ENCODE measurements at places on chromosomes 6 and 20.
A peak's percentile ranks its signal among the peaks of the same experiment; 100 is the strongest.

GRCh38 chr6:36610041-36610955, 16.1 kb downstream of the SRSF3 start:
- DNase-seq, result peak; percentile 48

DNA sequence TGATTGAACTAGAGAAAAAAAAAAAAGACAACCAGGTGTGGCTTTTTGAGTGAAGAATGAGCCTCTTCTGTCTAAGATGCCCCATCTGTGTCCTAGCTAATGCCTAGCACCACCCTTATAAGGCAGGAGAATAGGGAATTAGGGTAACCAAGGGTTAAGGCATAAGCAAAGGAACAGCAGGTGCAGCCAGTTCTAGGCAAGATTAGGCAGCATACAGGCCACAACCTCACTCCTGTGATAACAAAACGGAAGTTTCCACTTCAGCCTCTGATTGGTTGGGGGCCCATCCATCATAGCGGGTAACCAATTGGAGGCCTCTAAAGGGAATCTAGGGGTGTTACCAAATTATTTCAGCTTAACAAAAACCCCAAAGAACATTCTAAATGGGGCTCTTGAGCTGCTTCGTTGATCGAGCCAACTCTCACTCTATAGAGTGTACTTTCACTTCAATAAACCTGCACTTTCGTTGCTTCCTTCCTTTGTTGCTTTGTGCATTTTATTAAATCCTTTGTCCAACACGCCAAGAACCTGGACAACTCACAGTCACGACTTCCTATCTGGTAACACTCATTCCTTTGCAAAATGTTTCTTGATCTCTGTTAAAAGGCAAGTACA, 61.9 kb upstream of the TAGAP start:
- DNase-seq, result peak; percentile 89

- no peak for DNase-seq
Observed at GRCh38 chr6:133610227-133610840, 278.6 kb upstream of the TCF21 start.

- no peak for DNase-seq
Observed at GRCh38 chr20:47789764-47790579, 4.7 kb upstream of the SULF2 start.

DNA sequence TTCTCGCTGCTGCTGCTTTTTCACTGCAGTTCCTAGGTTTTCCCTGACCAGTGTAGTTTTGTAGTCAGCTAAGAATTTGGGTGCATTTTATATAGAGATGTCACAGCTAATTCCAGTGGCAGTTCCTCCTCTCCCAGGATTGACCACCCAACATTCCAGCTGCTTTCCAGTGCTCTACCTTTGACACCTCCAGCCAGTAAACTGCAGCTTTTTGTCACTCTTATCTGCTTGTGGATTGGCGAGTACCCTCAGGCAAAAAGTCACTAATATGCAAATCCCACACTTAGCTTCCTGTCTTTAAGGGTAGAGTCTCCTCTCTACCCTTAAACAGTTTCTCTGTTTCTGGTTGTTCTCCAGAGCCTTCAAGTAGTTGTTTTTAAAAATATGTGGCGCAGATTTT, 146.9 kb upstream of the KCNG1 start:
- no peak for DNase-seq

DNA sequence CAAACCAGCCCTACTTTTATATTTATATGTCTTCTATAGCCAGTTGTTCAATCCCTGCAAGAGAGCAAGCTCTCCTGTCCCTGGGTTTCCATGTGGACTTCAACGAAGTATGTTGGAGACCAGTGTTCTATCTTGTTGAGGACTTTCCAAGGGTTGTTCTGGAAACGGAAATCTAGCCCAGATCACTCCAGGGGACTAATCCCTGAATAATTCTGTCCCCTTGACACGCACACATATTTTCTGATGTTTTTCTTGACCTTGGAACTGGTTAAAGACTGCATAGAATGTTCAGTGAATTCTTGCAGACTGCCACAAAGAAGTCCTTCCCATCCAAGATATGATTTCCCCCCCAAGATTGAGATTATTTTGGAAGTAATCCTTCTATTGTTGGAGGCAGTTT, 9.5 kb upstream of the MYLK2 start:
- DNase-seq, result no peak

DNA sequence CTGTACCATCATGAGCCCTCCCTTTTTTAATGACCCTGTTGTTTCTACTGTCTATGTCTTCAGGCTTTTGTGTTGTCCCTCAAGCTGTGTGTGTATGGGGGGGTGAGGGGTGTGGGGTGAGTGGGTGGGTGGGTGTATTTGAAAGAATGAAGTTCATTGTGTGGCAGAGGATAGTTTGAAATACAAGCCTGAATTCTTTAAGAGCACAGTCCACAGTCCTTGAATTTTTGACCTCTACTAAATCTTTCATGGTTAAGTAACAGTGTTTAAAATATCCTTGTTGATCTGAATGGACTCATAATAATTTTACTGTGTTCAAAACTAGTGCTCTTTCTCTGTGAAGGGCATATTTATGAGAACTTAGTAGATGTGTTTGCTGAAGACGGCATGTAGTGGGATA, 10.0 kb downstream of the MRAP2 start:
- DNase-seq, result no peak
